ENCODE measurements at places on chromosomes 11 and 22. TPM values are rescaled to one million over a fixed set of nuclear protein-coding genes. Genes with fewer than 3 reads are reported as not detected.

The AAMDC gene
- polyA plus RNA-seq: 14.8 TPM

The GAL3ST3 gene
- polyA plus RNA-seq: not detected

The WNT11 gene
- polyA plus RNA-seq: 1.4 TPM

The GSTT2B gene
- polyA plus RNA-seq: not detected

The DMC1 gene
- 1.5 TPM for polyA plus RNA-seq

The DBX1 gene
- not detected for polyA plus RNA-seq

The NCAM1 gene
- 35.7 TPM for polyA plus RNA-seq

The C22orf31 gene
- polyA plus RNA-seq: not detected

The NEFH gene
- polyA plus RNA-seq: not detected

The FOSL1 gene
- polyA plus RNA-seq: 0.17 TPM

The KRTAP5-11 gene
- polyA plus RNA-seq: not detected

The RPS3 gene
- 2,974 TPM for polyA plus RNA-seq

The PHOX2A gene
- not detected for polyA plus RNA-seq

The SLC22A12 gene
- not detected for polyA plus RNA-seq

The GRIK4 gene
- 3.6 TPM for polyA plus RNA-seq

The SCGB1C1 gene
- polyA plus RNA-seq: not detected

The OR8G1 gene
- not detected for polyA plus RNA-seq

The OR51B6 gene
- not detected for polyA plus RNA-seq

The LMNTD2 gene
- polyA plus RNA-seq: 0.54 TPM

The SLC6A5 gene
- polyA plus RNA-seq: not detected

The PNPLA5 gene
- polyA plus RNA-seq: not detected

The TNNT3 gene
- polyA plus RNA-seq: not detected

The SEPTIN5 gene
- polyA plus RNA-seq: not detected

The FDXACB1 gene
- polyA plus RNA-seq: 3.3 TPM

The OR5A1 gene
- polyA plus RNA-seq: not detected

The OR2AG1 gene
- not detected for polyA plus RNA-seq

The FAM180B gene
- not detected for polyA plus RNA-seq

The CPT1A gene
- polyA plus RNA-seq: 6.4 TPM

The AQP11 gene
- polyA plus RNA-seq: 0.78 TPM

The PIWIL4 gene
- not detected for polyA plus RNA-seq

The HBE1 gene
- polyA plus RNA-seq: not detected

The KRTAP5-9 gene
- polyA plus RNA-seq: not detected

The TTC38 gene
- 190 TPM for polyA plus RNA-seq

The GRAMD1B gene
- polyA plus RNA-seq: 0.78 TPM

The RIBC2 gene
- 0.13 TPM for polyA plus RNA-seq

The FADS1 gene
- 18.7 TPM for polyA plus RNA-seq

The OR10D3 gene
- polyA plus RNA-seq: not detected

The OR4D5 gene
- polyA plus RNA-seq: not detected

The NFAM1 gene
- polyA plus RNA-seq: 0.30 TPM

The KRTAP5-7 gene
- polyA plus RNA-seq: not detected

The SART1 gene
- 53.0 TPM for polyA plus RNA-seq

The MLC1 gene
- polyA plus RNA-seq: 64.8 TPM

The MAJIN gene
- polyA plus RNA-seq: not detected

The TENM4 gene
- not detected for polyA plus RNA-seq

The HIC2 gene
- 0.36 TPM for polyA plus RNA-seq

The MS4A18 gene
- not detected for polyA plus RNA-seq

The ZNF214 gene
- polyA plus RNA-seq: not detected

The HBG1 gene
- polyA plus RNA-seq: not detected

The RAPSN gene
- not detected for polyA plus RNA-seq

The IRF7 gene
- polyA plus RNA-seq: 62.4 TPM

The TMPRSS13 gene
- not detected for polyA plus RNA-seq
